ENCODE measurements at places on chromosomes 3 and 15. TPM values are rescaled to one million over a fixed set of nuclear protein-coding genes. Genes with fewer than 3 reads are reported as not detected.

The C3orf62 gene
- 0.80 TPM for total RNA-seq

The PPARG gene
- total RNA-seq = 20.1 TPM

The PLIN1 gene
- total RNA-seq = not detected

The SAMMSON gene
- total RNA-seq = not detected

The ILDR1 gene
- not detected for total RNA-seq

The ITIH3 gene
- total RNA-seq = not detected

The SYNM gene
- 13.5 TPM for total RNA-seq

The MAP6D1 gene
- total RNA-seq = 3.1 TPM
